ENCODE measurements at places on chromosomes 11 and 22.

- no peak for DNase-seq
Observed at GRCh38 chr11:125532668-125533067, 36.6 kb upstream of the FEZ1 start.

DNA sequence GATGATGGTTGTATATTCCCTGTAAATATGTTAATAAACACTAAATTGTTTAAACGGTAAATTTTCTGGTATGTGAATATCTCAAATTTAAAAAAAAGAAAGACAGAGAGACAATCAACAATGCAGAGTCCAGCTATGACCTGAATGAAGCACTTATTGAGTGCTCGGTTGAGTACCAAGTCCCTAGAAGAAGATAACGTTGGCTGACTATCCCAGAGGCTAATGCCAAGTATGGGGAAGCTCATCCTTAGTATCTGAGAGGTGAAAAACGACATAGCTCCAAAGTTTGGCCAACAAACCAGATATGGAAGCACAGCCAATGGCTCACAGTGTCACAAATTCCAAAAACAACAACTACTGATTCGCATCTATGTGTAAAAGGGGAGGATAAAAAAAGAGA, 71.3 kb downstream of the RSF1 start:
- DNase-seq, result no peak

DNA sequence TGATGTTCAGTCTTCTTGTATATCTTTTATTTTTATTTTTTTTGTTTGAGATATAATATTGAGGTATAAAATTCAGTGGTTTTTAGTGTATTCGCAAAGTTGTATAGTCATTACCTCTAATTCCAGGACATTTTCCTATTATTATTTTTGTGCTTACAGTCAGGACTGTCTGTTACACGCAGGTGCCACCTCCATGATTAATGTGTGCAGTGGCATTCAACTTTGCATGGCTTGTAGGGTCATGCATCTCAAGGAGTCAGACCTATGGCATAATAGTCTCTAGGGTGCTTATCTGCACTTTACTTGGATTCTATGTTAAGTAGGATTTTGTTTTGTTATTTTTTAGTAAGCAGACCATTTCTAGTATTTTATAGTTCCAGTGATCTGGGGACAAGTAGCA, 1.0 kb downstream of the CTR9 start:
- DNase-seq, result no peak

GRCh38 chr22:41779929-41780505, 20.5 kb upstream of the CCDC134 start:
- no peak for DNase-seq

DNA sequence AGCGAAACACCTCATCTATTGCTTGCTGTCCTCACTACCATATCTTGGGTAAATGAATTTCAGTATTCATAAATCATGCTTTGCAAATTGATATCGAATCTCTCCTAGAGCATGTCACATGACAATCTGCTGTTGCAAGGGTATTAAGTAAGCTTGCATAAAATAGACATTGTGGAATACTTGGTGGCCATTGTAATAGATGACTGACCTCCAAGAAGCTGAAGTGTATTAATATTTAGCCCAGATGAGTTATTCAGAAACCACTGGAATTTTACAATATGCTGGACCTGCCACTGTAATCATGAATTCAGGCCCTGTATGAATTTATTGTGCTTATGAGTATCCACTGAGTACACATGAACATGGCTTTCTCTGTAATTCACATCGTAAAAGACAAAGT, 289.7 kb upstream of the ARHGAP42 start:
- no peak for DNase-seq

DNA sequence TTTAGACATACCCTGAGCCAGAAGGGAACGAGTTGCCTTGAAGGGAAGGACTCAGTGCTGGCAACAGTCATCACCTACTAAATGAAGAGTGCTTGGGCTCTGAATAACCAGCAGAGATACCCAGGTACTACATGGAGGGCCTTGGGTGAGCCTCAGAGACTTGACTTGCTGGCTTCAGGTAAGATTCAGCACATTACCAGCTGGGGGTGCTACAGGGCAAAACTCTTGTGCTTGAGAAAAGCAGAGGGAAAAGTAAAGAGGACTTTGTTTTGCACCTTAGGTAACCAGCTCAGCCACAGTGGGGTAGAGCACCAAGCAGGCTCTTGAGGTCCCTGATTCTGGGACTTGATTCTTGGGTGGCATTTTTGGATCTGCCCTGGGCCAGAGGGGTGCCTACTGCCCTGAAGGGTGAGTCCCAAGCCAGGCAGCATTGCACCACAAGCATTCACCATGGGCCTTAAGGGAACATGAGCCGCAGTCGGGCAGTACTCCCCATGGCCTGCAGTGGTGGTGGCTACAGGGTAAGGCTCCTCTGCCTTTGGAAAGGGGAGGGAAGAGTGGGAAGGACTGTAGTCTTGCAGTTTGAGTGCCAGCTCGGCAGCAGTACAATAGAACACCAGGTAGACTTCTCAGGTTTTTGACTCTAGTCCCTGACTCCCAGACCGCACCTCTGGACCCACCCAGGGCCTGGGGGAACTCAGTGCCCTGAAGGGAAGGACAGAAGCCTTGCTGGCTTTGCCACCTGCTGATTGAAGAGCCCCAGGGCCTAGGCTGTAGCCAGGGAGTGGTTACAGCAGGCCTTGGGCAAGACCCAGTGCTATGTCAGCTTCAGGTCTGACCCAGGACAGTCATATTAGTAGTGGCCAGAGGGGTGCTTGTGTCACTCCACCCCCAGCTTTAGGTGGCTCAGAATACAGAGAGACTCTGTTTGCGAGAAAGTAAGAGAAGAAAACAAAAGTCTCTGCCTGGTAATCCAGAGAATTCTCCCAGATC, 22.7 kb upstream of the PLEKHA7 start:
- no peak for DNase-seq

DNA sequence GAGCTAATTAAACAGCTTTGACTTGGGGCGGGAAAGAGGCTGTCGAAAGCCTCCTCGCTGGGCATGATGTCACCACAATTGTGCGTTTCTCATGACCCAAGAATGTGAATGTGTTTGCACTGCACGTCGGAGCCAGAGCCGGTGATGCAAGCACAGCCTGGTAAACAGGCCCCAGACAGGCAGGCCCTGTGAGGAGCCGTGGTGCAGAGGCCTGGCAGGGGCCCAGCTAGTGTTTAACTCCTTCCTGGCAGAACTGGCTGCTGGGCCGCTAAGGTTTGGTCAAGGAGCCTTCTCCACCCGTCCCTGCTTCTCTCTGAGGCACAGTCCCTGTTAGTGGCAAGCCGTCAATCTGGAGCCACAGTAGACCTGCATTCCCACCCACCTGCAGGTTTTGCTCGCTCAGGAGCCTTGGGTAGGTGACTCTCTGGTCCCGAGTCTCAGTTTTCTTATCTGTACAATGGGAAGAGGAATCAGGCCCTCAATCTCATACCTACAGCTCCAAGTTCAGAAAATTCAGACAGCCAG, 25.4 kb upstream of the SMTN start:
- DNase-seq, result peak; percentile 63

GRCh38 chr11:35664977-35665441, 2.4 kb downstream of the TRIM44 start:
- DNase-seq, result no peak

DNA sequence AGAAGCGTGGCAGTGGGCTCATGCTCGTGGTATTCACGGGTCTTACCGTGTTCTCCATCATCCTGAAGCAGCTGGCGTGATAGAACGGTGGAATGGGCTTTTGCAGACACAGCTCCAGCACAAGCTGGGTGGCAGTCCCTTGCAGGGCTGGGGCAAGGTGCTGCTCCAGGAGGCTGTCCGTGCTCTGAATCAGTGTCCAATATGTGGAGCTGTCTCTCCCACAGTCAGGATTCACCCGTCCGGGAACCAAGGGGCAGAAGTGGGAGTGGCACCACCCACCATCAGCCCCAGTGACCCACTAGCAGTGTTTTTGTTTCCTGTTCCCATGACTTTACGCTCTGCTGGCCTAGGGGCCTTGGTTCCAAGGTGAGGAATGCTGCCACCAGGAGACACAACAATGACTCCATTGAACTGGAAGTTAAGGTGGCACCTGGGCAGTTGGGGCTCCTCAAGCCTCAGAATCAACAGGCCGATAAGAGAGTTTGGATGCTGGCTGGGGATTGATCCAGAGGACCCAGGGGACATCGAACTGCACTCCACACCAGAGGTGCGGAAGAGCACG, 16.9 kb upstream of the CD81 start:
- DNase-seq, result no peak

DNA sequence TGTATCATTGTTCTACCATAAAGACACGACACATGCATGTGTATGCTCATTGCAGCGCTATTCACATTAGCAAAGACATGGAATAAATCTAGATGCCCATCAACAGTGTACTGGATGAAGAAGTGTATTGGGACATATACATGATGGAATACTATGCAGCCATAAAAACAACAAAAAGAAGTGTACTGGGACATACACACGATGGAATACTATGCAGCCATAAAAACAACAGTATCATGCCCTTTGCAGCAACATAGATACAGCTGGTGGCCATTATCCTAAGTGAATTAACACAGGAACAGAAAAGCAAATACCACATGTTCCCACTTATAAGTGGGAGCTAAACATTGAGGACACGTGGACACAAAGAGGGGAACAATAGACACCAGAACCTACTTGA, 22.7 kb downstream of the ARL14EP start:
- DNase-seq, result no peak

DNA sequence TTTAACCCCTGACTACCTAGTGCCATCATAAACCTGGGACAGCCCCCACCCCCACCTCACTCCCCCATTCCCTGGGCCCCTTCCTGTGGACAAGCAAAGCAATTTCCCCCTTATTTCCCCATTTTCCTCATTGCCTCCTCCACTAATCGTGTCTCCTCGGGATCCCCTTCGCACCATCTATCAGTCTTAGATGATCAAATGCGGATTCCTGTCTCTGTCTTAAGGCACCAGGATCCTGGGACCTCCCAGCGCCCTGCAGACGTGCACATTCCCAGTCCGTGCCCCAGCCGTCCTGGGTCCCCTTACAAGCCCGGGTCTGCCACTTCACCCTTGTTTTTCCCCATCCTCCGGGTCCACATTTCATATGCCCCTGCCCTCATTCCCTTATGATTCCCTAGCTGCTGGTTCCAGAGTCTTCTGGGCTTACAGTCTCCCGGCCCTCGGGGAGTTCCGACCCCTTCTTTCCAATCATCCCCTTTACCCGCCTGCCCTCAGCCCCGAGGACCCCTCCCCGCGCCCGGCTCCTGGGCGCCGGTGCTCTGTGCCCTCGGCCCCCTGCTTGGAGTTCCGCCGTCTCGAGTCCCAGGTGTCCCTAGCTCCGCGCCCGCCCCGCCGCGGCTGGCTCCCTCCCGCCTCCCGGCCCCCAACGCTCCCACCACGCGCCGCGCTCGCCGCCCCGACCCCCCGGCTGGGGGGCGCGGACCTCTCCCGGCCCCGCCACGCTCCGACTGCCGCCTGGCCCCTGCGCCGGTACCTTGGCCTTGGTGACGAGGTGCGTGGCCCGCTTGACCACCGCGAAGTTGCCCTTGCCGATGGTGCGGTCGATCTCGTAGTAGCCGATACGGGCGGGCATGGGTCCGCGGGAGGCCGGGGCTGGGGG, 599 bp downstream of the SIK3 start:
- DNase-seq, result peak; percentile 45

DNA sequence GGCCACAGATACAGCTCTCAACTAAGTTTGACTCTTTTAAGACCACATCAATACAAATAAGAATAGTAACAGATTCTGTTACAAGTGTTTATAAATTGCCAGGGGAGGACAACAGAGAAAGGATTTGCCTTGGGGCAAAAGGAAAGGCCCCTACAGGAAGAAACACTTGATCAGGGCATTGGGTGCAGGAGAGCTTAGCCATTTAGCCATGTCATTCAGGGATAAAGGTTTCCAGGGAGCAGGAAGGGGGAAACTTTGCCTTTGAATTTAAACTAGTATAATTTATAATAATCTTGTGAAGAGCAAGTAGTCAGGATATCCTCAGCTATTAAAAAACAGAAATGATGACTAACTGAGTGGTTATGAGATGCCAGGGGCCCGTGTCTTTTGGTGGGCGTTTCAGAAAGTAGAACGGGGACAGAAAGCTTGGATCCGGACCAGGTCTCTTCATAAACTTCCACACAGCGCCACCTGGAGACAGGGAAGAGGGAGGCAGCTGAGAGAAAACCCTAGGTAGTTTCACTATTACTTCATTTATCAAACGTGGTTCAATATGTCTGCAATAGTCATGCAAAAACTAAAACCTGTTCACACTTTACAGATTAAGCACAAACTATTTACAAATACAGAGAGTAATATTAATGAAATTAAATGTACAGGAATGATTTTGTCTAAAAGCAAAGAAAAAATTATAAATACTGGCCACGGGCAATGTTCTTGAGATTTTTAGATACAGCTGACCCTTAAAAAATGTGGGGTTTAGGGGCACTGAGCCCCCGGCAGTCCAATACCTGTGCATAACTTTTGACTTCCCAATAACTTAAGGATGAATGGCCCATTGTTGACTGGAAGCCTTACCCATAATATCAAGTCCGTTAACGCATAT, 11.0 kb upstream of the SLC5A4 start:
- peak; percentile 39 for DNase-seq

DNA sequence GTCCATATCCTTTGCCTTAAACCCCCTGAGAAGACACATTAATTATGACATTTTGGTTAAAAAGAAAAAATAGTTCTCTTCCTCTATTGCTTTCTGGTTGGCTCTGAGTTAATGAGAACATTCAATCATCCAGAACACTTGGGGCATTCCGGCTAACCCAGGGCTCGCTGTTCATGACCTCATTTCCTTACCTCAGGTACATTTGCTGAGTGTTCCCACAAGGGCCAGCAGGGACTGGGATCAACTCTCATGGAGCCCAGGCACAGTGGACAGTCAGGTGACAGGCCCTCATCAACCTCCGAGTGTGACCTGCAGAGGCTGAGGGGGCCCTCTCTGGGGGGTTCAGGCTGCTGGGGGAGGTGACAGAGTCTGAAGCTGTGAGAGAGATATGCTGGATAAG, 98.9 kb downstream of the MYO18B start:
- DNase-seq, result no peak

DNA sequence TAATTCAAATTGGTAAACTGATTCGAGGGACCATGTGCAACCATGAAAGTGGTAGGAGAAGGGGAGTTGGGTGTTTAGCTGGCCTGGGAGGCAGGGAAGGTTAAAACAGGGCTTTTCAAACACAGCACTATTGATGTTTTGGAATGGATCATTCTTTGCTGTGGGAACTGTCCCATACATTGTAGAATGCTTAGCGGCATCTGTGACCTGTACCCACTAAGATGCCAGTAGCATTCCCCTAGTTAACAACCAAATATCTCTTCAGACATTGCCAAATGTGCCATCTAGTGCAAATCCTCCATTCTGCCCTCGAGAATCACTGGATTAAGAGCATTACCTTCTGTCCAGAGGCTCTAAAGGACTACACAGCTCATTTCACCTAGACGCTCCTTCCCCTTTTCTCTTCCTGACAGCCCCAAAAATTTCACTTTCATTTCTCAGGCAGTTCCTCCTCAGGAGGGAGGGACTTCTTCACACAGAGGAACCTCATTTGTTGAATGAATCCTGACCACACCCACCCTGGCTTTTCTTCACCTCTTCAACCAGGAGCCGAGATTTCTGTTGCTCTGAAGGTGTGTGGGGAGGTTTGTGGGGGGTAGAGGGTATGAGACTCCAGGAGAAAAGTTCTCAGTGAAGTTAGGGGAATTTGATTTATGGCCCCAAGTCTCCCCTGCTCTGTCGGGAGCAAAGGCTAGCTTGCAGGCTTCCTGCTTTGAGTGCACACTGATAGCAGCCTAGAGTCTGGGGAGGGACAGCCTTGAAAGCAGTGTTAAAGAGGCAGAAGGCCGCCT, at the start of gene TRIM34:
TSS of gene TRIM34 (plus strand) at position 513 of the 791 bp plus-strand sequence. CDS start 7,331 bp downstream, outside the sequence.
- no peak for DNase-seq

Data from progenitor cell of endocrine pancreas (in vitro differentiated cells).